ENCODE measurements at places on chromosomes 2 and 18. TPM values are rescaled to one million over a fixed set of nuclear protein-coding genes. Genes with fewer than 3 reads are reported as not detected.

- DNase-seq: no peak
These were observed 35.3 kb downstream of the RAB31 start for GRCh38 chr18:9743200-9744016.

Gene FSHR
- not detected for polyA plus RNA-seq

Gene STPG4
- 0.44 TPM for polyA plus RNA-seq

Gene DYNC2LI1
- polyA plus RNA-seq: 113 TPM

Gene SLC14A1
- 1.6 TPM for polyA plus RNA-seq

DNA sequence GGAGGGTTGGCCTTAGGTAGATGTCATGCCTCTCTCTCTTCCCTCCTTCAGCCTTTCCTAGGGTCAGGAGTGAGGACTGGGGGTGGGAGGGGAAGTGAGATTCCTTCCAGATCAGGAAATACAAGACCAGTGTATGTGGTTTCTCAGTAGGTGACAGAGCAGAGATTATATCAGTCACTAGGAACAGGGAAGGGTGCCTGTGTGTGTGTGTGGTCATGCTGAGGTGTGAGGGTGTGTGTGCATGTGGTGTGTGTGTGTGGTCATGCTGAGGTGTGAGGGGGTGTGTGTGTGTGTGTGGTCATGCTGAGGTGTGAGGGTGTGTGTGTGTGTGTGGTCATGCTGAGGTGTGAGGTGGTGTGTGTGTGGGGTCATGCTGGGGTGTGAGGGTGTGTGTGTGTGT is 259.8 kb downstream of the LOXHD1 start:
- no peak for DNase-seq

Gene KLF11
- polyA plus RNA-seq: 17.5 TPM

Gene ADCY3
- 35.3 TPM for polyA plus RNA-seq

Gene MC4R
- polyA plus RNA-seq: 0.96 TPM

DNA sequence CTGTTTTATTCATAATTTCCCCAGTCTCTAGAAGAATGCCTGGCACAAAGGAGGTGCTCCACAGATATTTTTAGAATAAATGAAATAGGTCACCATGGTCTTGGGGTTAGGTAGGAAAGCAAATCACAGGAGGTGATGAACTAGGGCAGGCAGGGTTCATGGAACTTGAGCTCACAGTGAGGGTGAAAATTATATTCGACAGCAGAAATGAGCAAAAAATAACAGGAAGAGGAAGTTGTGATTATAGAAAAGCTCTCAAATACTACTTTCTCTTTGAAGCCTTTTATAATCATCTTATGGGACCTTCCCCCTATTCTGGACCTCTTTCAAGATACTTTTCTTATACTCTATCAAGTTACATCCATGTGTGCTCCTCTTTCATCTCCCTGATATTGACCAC is 4.5 kb upstream of the CREB1 start:
- DNase-seq: no peak

Gene SNTG2
- polyA plus RNA-seq: 0.54 TPM
